Stimulated activated CD8-positive, alpha-beta memory T cell treated with anti-CD3 and anti-CD28 coated beads, Interleukin-7, amount 100 ng/mL, for 1 hour (primary cell): ENCODE measurements at places on chromosomes 5 and 9.

DNA sequence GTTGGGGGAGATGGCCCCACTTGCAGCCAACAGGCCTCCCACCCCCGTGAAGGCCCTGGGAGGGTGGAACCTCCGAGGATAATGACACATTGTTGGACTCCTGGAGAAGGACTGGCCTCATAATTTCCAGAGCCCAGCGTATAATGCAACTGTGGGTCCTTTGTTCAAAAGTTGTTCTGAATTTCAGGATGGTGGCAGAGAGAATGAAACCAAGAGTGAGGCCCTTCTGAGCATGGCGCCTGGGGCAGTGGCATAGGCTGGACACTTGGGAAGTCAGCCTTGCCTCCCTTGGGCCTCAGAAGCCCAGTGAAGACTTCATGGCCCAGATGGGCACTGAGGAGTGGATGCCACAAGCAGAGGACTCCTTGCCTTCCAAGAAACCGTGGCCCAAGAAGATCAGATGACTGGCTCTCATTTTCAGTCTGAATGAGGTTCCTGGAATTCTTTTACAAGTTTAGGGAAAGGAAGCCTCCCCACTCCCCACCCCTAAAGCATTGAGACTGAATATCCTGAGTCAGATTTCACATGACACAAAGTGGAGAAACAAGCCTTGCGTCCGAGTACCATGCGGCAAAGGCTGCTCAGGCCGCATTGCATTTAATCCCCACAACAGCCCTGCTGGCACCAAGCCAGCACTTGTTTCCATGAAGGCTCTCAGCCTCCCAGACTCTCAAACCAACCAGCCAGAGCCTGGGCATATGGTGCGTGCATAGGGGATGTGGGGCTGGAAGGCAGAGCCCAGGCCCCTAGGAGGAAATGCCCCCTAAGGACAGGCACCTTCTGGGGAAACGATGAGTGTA, 96.7 kb upstream of the SMIM23 start:
- no peak for DNase-seq

- no peak for DNase-seq
Observed at GRCh38 chr5:15959370-15960164, 220.0 kb downstream of the MARCHF11 start.

DNA sequence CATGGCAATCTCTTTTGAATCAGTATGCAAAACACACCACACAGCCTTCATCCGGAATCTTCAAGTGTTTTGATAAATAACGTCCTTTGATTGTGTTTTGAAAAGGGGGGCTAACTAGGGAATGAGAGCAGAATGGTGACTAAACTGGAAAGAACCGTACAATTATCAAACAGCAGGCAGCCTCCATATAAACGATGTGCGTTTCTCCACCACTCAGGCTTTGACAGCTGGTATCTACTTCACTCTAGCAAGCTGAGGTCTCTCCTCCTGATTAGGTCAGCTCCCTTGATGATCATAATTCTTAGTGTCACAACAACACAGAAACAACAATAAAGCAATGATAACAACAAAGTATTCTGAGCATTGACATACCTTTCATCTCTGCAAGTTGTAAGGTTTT, 465.9 kb downstream of the TUSC1 start:
- DNase-seq, result no peak

DNA sequence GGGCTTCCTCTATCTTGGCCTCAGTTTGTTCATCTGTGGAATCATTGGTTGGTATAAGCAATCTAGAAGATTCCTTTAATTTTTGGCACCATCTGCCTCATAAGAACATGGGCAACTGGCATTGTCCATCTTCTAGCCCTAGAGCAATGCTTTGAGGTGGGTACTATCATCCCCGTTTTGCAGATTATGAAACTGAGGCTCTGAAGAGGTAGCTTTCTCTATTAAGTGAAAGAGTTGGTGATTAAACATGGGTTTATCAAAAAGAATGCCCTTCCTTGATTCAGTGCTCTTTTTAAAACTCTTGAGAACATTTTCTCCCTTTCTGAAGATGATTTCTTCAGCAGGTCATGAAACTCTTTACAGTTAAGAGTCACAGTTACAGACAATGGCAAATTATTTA, 42.4 kb upstream of the TGFBR1 start:
- DNase-seq, result no peak

DNA sequence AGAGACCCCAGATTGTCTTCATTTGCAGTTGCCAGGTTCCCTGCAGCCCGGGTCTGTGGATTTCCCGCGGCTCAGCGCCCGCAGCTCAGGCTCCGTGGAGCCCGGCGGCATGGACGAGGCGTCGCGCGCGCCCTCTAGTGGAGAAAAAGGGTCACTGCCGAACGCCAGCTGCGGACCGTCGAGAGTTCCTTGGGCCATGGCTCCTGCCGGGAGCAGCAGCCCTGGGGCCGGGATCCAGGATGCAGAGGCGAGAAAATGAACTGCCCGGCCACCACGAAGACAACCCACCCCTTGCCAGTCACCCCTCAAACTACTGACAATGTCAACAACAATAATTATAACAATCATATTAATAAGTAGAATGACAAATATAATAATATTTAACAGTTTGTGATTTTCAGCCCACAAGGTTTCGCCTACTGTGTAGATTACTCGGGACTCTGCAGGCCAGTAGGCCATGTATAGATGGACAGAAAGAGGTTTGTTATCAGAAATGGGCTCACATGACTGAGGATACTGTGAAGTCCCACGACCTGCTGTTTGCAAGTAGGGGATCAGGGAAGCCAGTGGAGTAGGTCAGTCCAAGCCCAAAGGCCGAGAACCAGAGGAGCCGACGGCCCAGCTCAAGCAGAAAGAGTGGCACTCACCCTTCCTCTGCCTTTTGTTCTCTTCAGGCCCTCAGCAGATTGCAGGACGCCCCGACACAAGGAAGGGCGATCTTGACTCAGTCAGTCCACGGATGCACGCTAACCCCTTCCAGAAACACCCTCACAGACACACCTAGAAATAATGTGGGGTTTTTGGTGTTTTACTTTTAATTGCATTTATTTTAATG, 43.1 kb downstream of the BOD1 start:
- DNase-seq, result peak; percentile 42

- DNase-seq, result no peak
Observed at GRCh38 chr5:17000291-17000939, 64.3 kb upstream of the MYO10 start.

DNA sequence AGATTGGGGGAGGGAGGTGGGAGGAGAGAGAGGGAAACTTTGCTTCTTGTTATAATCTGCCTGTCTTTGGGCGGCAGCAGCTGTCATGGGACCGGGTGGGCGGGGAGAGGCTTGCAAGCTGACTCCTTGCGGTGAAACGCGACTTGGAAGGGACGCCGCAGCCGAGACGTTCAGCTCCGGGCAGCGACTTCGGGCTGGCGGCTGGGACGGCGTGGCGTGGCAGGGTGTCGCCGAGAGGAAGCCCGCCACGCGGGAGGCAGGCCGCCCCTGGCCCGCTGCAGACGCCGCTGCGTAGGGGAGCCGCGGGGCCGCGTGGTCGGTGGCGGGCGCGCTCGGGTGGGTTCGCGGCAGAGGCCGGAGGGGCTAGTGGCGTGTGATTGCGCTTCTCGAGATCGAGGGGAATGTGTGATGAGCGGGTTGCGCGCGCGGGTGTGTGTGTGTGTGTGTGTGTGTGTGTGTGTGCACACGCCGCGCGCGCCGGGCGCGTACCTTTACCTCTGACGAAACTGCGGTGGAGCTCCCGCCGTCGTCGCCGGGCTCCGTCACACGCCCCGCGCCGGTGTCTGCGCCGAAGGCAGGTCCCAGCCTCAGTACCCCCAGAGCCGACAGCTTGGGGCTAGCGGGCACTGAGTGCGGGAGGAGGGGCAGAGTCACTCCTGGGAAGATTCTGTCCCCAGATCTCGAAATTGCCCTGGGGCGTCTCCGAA, 1.7 kb downstream of the PPARGC1B start:
- DNase-seq, result peak; percentile 36

- no peak for DNase-seq
Observed at GRCh38 chr5:132797651-132798050, 15.5 kb upstream of the SOWAHA start.

DNA sequence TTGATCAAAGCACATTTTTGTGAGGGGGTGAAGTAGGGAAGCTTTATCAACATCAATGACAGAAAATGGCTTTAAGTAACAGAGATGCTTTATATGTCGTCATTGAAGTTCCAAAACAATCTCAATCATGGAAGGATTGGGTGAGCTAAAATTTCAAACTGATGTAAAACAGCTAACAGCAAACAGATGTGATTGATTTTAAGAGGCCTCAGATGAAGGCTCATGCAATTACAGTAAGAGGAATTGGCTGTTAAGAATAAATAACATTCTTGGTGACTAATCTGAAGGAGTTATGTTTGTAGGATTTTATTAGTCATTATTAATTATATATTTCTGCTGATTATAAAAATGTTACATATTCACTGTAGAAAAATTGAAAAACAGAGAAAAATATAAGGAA, 63.5 kb upstream of the PUM3 start:
- DNase-seq, result no peak

DNA sequence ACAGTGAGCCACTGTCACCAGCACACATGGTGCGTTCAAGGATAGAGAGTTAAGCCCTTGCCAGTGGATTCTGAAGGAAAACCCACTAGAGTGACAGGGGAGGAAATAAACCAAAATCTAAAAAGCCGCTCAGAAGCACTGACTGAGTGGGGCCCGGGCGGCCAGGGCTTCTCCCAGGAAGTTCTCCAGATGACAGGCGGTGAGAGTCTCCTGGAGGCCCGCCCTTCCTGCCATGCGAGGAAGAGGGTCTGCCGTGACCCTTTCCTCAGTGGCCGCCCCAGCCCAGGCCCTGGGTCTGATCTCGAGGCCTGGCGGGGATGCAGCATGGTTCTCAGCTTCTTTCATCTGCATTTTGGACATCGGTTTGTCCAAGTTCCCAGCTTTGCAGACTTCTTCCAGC, 14.9 kb downstream of the OLFM1 start:
- no peak for DNase-seq

GRCh38 chr9:70438341-70438928, 24.0 kb upstream of the KLF9 start:
- DNase-seq, result no peak

- DNase-seq, result no peak
Observed at GRCh38 chr5:168364750-168365550, 73.5 kb downstream of the WWC1 start.

- no peak for DNase-seq
Observed at GRCh38 chr5:2747363-2748162, 3.9 kb downstream of the IRX2 start.

- no peak for DNase-seq
Observed at GRCh38 chr5:157486861-157487260, 26.8 kb downstream of the NIPAL4 start.

DNA sequence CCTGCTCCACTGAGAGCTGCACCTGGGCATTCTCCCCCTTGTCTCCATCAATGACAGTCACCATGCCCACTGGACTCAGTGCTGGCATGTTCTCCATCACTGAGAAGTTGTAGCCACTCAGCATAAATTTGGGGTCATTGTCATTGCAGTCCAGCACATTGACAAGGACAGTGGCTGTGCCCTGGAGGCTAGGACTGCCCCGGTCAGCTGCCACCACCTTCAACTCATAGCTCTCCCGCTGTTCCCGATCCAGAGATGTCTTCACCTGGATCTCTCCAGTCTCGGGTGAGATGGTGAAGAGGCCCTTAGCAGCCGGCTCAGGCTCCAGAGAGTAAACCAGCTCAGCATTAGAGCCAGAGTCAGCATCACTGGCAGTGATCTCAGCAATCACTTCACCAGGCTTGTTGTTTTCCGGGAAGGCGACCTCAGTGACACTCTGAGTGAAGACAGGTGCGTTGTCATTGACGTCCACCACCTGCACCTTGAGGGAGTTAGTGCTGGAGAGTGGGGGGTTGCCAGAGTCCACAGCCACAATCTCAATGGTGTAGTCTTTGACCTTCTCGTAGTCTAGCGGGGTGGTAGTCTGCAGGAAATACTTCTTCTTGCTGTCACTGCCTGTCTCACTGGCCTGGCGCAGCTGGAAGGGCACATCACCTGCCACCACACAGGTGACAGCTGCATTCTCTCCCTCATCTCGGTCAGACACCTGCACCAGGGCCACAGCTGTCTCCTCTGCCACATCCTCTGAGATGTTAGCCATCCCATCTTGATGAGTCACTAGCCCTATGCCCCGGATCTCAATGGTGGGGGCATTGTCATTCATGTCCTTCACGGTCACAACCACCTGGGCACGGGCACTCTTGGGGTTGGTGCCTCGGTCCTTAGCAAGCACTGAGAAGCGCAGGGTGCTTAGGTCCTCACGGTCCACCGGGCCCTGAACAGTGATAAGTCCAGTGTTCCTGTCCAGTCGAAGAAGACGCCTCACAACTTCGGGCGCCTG, 13.5 kb downstream of the PCDH1 start:
- DNase-seq, result no peak

DNA sequence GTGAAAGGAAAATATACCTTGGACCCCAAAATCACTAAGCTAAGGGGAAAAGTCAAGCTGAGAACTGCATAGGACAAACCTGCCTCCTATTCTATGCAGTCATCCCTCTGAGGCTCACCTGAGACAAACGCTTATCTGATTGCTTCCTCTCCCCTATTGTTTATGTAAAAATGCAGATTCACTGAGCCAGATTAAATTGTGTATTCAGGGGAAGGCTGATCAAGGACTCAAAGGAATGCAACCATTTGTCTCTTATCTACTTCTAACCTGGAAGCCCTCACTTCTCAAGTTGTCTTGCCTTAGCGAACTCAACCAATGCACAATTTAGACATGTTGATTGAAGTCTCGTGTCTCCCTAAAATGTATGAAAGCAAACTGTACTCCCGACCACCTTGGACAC, 13.3 kb downstream of the SPARC start:
- no peak for DNase-seq

GRCh38 chr9:98185611-98186171, 6.7 kb downstream of the CORO2A start:
- no peak for DNase-seq

DNA sequence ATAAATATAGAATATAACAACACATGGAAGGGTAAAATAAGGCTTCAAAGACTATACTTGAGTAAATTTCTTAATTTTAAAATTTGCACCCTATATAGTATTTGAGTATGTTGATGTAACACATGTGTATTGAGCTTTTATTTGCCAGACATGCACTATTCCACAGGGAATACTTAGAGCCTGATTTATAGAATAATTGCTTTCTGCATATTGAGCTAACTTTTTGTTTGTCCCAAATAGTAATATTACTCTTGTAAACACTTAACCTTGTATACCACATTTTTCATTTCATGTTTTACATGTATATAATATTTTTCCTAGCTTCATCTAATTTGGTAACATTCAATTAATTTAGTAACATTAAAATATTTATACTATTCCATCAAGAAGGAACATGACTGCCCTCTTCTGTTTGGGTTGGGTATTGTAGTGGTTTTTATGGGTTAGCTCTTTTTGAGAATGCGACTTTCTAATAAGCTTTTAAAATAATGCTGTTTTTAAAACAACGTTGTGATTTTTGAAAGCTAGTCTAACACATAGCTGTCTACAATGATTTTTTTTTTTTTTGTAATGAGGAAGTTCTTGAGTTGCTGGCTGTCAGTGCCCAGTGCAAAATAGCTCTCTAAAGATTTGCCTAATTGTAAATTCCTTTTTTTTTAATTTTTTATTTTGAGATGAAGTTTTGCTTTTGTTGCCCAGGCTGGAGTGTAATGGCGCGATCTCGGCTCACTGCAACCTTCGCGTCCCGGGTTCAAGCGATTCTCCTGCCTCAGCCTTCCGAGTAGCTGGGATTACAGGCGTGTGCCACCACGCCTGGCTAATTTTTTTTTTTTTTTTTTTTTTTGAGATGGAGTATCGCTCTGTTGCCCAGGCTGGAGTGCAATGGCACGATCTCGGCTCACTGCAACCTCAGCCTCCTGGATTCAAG, 4.8 kb downstream of the SUB1 start:
- no peak for DNase-seq
